Central memory CD8-positive, alpha-beta T cell (primary cell): ENCODE measurements at places on chromosomes 5 and 9.

GRCh38 chr5:116951219-116951618, 376.6 kb upstream of the SEMA6A start:
- DNase-seq, result no peak
- peaks cover 5% of the 10 kb centered on the region for H3K4me1 ChIP-seq
- H3K27ac ChIP-seq, result no peak overlapping the region
- H3K36me3 ChIP-seq, result no peaks in the 10 kb centered on the region
- H3K4me3 ChIP-seq, result no peak overlapping the region

DNA sequence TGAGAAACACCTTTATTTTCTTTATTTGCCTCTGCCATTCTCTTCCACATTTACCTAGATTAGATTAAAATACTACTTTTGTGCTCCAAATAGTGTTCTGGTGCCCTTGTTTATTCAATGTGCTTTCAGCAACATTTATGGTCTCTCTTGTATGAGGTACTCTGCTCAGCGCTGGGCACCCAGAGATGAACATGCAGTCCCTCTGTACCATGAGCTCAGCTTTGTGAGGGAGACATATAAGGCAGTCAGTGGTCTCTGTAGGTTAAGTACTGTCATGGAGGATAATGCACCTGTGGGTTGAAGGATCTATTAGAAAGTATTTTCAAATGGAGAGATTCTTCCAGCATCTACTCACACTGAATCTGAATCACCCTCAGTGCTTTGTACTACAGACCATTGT, 176.5 kb downstream of the TAF11L14 start:
- no peak for DNase-seq
- H3K4me3 ChIP-seq, result no peak overlapping the region
- H3K27me3 ChIP-seq, result no peaks in the 10 kb centered on the region

DNA sequence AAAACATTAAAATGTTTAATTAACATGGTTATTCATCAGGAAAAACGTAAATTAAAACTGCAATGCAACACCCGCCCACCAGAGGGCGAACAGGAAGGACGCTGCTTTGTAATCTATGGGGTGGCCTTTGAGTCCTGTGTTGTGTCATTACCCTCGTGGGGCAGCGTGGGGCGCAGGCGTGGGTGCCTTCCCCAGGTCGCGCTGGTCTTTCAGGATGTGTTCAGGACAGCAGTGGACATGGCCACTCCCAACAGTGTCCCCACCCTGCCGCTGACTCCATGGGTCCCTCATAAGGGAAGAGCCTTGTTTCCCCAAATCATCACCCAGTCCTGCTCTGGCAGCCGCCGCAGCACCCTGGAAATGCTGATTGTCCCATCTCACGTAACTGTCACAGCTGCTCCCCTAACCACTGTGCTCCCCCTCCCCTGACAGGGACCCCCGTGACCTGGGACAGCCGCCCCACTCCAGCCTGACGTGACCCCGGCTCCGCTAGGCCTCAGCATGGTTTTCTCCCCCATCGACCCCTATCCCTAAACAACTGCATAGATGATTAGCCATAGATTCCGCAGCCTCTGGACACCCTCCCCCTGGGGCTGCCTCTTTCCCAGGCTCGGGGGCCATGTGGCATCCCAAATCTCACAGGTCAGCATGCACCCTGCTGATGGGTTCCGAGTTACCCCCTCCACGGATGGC, 36.4 kb downstream of the GLT6D1 start:
- no peak overlapping the region for H3K27ac ChIP-seq
- H3K27me3 ChIP-seq, result peaks cover 38% of the 10 kb centered on the region
- DNase-seq, result peak; percentile 50
- no peak overlapping the region for H3K4me3 ChIP-seq

- H3K27ac ChIP-seq, result no peak overlapping the region
- peaks cover 10% of the 10 kb centered on the region for H3K36me3 ChIP-seq
- no peaks in the 10 kb centered on the region for H3K27me3 ChIP-seq
- peaks cover 5% of the 10 kb centered on the region for H3K4me1 ChIP-seq
- H3K4me3 ChIP-seq, result no peak overlapping the region
These were observed 10.4 kb downstream of the AMACR start for GRCh38 chr5:33997331-33997983.

DNA sequence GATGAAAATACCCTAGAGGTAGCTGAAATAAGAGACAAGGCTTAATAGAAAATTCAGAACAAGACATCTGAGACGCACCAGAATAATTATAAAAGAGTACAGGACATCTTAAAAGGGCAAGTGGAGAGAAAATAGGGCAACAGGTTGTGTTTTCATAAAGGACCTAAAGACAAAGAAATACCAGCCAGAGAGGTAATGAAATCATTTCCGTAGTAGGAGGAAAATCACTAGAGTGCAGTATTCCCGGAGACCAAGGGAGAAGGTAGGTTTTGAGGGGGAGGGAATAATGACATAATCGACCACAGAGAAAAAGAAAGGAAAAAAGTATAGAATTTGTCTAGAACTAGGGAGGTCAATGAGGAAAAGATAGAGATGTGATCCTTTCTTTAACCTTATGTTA, 26.2 kb upstream of the CTNNAL1 start:
- no peak overlapping the region for H3K4me3 ChIP-seq
- DNase-seq, result no peak
- peak overlapping the region; percentile 20 for H3K27ac ChIP-seq
- H3K27me3 ChIP-seq, result no peaks in the 10 kb centered on the region
